CD4-positive, alpha-beta T cell treated with Interleukin-4 for 4 hours (primary cell): ENCODE measurements at places on chromosomes 6 and 20.
A peak's percentile ranks its signal among the peaks of the same experiment; 100 is the strongest.

DNA sequence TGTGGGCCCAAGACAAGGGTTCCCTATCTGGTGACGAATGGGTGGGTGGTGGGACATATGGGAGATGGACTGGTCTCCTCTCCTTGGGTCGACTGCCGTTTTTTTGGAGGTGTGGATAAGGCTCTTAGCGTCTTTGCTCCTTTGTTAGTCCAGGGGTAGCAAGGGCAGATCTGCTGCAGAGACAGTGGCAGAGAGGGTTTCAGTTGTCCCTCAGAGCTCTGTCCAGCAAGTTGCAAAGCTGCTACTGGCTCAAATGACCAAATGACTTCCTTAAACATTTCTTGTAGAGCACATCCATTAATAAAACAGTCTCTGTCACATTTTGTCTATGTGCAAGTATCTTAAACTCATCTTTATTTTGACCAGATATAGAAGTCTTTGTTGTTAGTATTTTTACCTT, 508.0 kb upstream of the ADGRB3 start:
- no peak for DNase-seq

DNA sequence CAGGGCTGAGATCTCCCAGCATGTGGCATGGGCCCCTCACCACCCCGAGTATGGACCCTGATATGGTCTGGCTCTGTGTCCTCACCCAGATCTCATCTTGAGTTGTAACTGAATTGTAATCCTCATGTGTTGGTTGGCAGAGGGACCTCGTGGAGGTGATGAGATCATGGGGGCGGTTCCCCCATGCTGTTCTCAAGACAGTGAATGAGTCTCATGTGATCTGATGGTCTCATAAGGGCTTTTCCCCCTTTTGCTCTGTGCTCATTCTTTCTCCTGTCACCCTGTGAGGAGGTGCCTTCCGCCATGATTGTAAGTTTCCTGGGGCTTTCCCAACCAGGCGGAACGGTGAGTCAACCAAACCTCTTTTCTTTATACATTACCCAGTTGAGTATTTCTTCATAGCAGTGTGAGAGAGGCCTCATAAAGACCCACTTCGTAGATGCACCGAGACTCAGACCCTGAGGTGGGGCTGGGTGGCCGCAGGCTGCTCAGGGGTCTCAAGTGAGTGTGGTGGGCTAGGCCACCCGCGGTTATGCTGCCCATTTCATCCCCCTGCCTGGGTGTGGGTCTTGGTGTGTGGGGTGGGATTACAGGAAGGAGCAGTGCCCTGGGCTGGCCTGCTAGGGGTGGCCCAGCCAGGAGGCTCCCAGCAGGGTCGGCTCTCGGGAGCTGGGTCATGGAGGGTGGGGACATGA, 26.2 kb upstream of the GATA5 start:
- peak; percentile 84 for DNase-seq

DNA sequence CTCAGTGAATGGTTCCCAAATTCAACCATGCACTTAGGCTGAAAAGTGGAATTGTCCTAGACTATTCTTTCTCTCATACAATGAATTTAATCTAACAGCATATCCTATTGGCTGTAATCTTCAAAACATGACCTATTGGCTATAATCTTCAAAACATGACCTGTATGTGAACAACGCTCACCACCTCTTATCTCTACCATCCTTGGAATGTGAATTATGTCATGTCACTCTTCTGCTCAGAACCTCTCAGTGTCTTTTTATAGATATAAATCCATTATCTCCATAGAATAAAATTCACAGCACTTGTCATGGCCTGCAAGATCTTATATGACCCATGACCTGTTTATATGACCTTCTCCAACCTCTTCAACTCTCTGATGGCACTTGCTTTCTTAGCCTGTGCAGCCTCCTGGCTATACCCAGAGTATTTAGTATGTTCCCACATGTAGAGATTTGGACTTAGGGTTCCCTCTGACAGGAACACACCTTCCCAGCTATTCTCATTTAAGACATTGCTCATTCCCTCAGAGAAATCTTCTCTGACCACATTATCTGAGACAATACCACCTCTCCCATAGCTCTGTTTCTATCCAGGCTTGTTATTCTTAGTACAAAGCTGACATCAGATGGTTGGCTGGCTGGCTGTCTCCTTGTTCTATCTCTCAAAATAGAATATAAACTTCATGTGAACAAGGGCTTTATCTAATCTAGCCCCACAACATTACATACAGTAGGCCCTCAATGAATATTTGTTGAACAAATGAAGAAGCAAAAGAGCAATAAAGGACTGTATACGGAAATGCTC, 275.0 kb upstream of the PREP start:
- no peak for DNase-seq

GRCh38 chr6:16318538-16318937, 80.2 kb downstream of the GMPR start:
- peak; percentile 49 for DNase-seq

DNA sequence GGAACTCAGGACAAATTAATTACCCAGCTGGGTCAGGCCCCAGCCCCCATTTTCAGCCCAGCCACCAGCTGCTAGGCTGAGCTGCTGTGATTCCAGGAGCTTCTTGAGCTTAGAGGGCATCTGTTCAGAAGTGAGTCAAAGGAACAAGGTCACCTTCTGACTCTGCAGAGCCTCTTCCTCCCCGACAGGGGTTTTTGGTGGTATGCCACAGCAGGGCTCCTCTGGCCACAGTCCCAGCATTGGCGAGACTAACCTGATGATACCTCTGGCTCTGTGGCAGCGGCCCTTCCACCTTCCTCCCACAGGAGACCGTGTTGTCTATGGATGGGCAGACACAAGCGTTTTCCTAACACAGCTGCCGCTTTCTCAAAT, 39.7 kb downstream of the ZC3H12D start:
- peak; percentile 10 for DNase-seq
